Urinary bladder (tissue), 4 donors: ENCODE measurements at places on chromosomes 2 and 18. TPM values are rescaled to one million over a fixed set of nuclear protein-coding genes. Genes with fewer than 3 reads are reported as not detected.

- no peak for DNase-seq
Measured at GRCh38 chr2:98803405-98804264, 72.7 kb upstream of the MGAT4A start.

CRYGC gene
- not detected for polyA plus RNA-seq

- DNase-seq, result no peak
Measured at GRCh38 chr2:1823187-1824169, 79.2 kb upstream of the PXDN start.

NCKAP5 gene
- 0.32 TPM for polyA plus RNA-seq

GRCh38 chr2:29130295-29130694 lies 15.1 kb downstream of the CLIP4 start:
- no peak for DNase-seq

- DNase-seq, result no peak
Measured at GRCh38 chr2:120352696-120353590, 7.0 kb downstream of the INHBB start.

DNA sequence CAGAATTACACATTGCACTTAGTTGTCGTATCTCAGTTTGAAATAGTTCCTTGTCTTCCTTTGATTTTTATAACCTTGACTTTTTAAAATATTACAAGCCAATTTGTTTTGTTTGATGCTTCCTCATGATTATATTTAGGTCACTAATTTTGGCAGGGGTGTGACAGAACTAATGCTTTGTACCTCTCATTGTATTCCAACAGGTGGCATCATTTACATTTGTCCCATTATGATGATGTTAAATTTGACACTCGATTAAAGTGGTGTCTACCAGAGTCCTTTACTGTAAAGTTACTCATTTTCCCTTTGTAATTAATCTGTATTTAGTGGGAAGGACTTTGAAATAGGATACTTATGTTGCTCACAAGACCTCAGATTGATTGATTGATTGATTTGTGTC lies 21.5 kb upstream of the MFSD2B start:
- DNase-seq, result no peak

GRCh38 chr2:27855476-27855875 lies 34.7 kb downstream of the RBKS start:
- DNase-seq, result no peak

GRCh38 chr2:38174646-38175423 lies 98.9 kb upstream of the CYP1B1 start:
- DNase-seq, result no peak

- DNase-seq, result no peak
Measured at GRCh38 chr2:197090742-197091367, 164.3 kb upstream of the PGAP1 start.

DNA sequence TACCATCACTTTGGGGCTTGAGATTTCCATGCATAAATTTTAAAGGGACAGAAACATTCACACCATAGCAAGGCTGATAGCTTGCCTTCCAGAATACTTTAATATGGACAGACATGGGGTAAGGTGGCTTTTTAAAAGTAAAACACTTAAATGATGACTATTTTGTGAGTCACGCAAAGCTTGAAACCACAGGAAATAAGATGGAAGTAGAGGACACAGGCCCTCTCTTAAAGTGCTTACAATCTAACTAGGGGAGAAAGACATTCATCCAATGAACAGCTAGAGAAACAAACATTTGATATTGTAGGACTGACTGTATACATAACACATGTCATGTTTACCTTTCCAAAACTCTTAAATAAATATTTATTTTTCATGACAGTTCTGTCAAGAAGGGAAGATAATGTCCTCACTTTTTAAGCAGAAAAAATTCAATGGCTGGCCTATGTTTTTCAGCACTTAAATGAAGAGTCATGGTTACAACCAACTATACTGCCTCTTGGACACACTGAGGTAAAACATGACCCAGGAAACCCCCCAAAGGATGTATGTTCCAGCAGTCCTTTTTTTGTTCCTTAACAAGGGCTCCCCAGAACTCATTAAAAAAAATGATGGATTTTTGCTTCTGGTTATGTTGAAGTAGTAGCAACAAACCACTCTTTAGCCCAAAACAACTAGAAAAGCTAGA lies 120.0 kb upstream of the RBMS1 start:
- DNase-seq, result no peak

DNA sequence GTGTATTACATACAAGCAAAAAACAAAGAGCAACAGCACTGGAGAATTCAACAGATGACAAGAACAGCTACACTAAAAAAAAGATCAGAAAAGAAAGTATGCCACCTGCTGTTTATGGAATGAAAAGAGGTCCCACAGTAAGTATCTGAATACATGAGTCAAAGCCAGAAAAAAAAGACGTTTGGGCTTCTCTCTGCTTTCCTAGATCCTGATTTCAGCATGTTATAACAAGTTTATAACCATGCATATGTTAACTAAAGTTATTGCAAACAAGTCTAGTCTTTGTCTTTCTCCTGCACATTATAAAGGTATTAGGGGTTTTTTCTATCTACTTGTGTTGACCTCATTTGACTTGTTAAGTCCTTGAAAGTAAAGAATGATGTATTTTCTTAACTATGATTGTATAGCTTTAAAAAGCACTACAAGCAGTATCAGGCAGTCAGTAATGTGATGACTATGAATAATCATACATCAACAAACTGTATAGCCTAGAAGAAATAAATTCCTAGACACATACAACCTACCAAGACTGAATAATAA lies 108.5 kb upstream of the COL5A2 start:
- DNase-seq, result peak; percentile 73

DNA sequence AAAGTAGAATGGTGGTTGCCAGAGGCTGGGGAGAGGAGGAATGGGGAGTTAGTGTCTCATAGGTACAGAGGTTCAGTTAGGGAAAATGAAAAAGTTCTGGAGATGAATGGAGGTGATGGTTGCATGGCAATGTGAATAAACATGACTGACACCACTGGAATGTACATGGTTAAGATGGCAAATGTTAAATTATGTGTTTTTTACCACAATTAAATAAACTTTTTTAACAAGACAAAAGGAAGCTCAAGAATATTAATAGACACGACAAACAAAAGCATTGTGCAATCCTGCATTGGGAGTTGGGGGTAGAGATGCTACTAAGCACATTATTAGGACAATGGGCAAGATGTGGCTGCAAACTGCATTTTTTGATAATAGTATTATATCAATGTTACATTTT lies 147.7 kb downstream of the TWIST2 start:
- no peak for DNase-seq

GRCh38 chr2:212264187-212264586 lies 274.4 kb downstream of the ERBB4 start:
- no peak for DNase-seq

ANKRD62 gene
- not detected for polyA plus RNA-seq

DNA sequence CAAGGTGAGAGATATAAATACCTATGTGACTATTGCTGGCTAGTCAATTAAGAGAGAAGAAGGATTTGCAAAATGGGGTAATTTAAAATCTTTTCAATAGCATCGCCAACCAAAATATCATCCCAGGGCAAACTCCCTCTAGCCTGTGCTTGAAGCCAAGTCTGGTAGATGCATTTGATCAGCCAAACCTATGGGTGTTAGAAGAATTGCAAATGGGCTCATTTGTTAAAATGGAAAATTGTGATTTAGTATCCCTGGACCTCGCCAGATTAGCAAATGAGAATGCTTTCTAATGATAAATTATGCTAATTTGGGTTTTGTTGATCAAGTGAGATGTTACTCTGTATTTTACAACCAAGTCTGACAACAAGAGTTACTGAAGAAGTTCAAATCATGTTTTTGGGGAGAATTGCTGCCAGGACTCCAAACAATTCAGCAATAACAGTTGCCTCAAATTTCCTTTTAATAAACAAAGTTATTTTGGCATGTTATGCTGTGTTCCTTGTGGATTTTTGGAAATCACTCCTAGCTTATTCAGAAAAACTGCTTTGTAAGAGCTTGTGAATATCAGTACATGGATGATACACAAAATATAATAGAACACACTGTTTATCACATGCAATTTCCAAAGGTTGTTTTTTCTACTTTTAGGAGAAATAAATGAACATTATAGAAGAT lies 272.5 kb upstream of the PARD3B start:
- DNase-seq, result no peak

- no peak for DNase-seq
Measured at GRCh38 chr2:190701586-190701985, 52.7 kb downstream of the NAB1 start.

MAP4K3 gene
- 18.1 TPM for polyA plus RNA-seq

DNA sequence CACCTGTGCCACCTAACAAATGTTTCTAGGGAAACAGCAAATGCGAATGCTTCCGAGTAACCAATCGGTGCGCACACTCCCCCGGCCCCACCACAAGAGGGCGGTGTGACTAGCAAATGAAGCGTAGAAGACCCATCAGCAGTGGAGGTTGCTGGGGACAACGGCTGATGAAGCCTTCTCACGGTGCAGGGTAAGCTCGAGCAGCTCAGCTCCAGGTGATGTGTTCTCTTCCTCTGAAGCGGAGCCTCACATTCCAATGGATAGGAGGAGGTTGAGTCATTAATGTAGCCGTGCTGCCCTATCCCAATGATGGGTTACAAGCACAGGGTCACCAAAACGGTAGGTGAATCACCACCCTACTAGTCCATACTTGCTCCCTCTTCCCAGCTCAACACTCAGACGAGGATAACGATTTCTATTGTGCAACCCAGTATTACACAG lies 127.6 kb upstream of the TWIST2 start:
- no peak for DNase-seq

DNA sequence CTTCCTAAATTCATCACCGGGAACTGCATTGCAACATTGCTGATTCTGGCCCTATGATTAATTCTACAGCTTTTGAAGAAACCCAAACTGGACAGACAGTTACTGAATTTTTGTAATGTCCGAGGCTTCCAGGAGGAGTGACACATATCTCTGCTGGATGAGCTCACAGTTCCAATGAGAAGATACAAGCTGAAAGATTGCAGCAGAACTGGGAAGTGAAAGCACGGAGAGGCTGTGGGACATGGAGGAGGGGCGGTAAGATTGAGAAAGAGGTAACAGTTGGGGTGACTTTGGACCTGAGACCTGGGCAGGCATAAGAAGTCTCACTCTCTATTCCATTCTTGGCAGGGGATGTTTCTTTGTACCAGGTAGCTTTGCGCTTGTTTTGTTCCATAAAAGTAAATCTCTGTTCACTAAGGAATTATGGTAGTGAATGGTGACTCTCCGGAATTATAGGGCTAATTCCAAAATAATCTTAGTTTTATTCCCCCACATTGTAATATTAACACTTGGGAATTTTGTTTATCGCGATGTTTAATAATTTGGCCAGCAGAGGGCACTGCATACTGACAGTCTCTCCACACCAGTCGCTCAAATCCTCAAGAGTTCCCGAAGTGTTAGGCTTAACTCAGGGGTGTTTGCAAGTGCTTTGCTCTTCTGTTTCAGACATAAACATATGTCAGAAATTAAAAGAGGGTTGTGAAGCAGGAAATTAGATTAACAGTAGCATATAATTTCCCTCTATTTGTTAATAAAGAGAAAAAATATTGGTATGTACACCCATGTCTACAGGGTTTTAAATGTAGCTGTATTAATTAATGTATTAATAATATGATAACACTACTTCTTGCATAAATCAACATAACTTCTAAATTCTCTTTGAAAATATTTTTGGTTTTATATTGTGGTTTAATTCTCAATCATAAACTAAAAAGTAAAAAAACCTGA lies 201.4 kb downstream of the SOCS6 start:
- peak; percentile 20 for DNase-seq

TMEM198 gene
- polyA plus RNA-seq, result 6.0 TPM

DNA sequence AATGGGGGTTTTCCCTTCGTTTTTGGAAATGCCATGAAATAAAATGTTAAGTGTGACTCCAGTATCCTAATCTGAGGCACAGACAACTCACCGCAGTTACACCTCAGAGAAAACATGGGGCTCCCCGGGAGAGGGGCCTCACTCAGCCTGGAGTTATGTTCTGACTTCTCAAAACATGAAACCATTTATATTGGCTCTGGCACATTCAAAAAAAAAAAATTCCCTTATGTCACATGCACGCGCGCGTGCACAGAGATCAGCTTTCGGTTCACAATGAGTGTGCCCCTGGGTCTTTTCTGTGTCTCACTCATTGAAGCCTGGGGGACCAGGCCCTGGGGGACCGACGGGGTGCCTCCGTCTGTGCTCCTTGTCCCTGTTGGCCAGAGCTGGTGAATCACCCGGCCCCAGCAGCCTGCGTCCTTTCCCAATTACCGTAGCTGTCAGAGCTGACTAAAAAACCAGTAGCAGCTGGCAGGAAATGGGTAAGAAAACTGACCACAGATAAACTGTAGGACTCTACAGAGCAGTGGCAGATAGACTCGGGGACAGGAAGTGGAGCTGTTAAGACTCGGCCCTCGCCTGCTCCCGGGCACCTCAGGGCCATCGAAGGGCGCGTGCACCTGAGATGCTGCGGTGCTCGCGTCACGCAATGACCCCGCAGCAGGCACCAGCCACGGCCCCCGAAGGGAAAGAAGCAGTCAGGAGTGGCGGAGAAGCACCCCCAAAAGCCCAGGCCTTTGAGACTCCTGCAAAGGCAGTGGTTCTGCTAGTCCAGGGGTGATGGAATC lies 138.3 kb upstream of the ID2 start:
- no peak for DNase-seq

GRCh38 chr2:33354981-33355380 lies 121.5 kb upstream of the RASGRP3 start:
- no peak for DNase-seq

GRCh38 chr2:17752892-17753802 lies 463 bp downstream of the SMC6 start:
- peak; percentile 2 for DNase-seq

DNA sequence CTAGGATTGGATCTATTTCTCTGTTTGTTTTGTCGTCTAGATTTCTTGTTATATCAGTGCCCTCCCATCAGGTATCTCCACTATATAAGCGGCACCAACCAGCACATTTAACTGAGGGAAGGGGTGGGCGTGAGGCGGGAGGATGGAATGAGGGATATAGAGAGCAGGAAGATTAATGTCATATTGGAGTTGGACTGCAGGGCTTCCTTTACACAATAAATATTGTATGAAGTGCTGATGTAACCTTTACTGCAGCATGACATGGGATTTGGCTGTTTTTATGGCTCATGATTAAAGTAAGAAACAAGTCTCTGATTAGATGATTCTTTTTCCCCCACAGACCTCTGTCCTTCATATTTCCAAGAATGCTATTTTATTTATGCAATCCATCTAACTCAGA lies 54.8 kb downstream of the TMEM200C start:
- no peak for DNase-seq

DNA sequence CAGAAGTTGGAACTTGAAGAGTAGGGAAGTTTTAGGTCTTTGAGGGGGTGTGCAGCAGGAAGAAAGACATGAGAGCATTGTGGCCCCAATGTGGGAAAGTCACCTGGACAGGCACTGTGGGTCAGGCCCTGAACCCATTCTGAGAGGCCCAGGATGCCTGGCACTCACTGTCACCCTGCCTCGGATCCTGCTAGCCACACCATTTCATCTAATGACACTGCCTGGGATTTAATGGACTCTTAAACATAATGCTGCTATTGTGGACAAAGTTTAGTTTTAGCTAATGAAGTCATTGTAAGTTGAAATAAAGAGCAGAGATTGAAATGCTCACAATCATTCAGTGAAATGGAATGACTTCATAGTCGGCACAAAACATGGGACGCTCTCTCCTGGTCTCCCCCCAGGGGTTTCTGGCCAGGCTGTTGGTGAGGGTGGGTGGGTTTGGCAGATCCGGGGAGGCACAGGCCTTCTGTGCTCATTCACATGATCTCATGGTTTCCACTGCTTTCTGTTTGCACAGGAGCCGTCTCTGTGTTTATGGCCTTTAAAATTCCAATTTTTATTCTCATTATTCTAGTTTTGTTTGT lies 141.8 kb upstream of the KLHL29 start:
- no peak for DNase-seq

CHST10 gene
- polyA plus RNA-seq, result 10.3 TPM

MYO1B gene
- polyA plus RNA-seq, result 8.7 TPM

TANC1 gene
- polyA plus RNA-seq, result 18.4 TPM

GDF7 gene
- 0.79 TPM for polyA plus RNA-seq

GRCh38 chr2:191625446-191625845 lies 52.5 kb upstream of the NABP1 start:
- DNase-seq, result no peak
